Suprapubic skin (tissue), 4 donors: ENCODE measurements at places on chromosomes 6 and 20.
A peak's percentile ranks its signal among the peaks of the same experiment; 100 is the strongest.

GRCh38 chr20:39857835-39858234, 831.2 kb downstream of the MAFB start:
- no peak for DNase-seq

DNA sequence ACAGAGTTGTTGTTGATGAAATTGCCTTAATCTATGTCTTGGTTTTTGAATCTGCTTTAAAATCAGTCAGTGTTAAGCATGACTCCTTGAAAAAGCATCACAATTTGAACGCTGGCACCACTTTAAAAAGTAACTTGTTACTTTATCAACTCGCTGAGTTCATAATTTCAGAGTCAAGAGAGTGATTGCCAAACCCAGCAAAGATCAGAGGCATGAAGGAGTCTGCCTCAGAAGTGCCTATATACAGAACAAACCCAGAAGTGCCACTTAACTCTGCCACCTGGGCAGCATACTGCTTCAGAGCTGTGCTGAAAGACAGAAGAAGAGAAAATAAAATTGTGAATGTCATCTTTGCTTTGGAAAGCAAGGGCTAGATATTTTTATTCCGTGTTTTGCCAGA, 73.6 kb upstream of the HCRTR2 start:
- no peak for DNase-seq

DNA sequence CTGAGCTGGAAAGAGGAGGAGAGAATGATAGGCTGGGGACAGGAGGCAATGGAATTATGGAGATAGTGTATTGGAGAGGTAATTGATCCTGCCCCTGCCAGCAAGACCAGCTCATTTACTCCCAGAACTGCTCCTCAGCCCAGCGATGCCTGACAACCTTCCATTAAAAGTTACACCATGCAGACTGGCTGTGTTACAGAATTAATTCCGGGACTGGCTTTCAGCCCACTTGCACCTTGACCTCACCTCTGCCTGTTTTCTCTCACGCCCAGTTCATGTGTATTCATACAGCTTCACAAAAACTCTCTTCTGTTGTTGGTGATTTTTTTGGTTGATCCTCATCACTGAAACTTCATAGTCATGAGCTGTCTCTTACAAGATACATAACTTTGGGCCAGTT, 207.3 kb downstream of the PLCB1 start:
- DNase-seq: no peak

DNA sequence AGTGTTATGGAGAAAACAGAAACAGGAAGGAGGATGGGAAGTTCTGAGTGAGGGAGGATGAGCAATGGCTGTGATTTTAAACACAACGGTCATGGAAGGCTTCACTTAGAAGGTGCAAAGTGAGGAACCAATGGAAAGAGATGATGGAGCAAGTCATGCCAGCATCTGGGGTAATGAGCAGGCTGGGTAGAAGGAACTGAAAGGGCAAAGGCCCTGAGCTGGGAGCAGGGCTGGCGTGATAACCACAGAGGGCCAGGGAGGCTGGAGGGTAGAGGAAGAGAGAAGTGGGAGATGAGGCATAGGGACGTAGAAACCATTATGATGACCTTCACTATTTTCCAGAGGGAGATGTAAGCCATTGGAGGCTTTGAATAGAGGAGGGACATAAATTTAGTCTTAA, 43.6 kb downstream of the NHLRC1 start:
- DNase-seq: no peak

GRCh38 chr6:91965872-91966271, 1379.0 kb upstream of the MAP3K7 start:
- no peak for DNase-seq

DNA sequence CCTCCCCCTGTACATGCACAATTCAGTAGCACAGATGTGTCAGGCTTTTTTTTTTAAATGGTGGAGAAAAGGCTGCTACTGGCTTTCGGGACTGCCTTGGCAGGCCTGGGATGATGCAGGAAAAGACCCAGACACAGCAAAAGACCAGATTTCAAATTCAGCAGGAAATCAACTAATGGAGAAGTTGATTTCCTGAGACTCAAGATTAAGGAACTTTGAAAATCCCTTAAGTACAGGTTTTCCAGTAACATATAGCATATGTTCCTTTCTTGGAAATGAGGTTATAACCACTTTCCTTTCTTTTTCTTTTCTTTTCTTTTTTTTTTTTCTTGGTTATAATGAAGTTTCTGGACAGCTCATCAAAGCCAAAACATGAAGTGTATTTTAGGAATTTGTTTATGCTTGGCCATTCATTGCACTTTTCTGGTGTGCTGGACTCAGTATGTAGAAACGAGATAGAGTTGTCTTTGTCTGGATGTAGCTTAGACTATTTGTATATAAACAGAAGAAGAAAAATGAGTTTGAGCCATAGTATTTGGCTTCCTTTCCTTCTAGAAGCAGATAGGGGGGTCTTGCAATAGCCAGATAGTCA, 119.4 kb downstream of the SASH1 start:
- DNase-seq: no peak

DNA sequence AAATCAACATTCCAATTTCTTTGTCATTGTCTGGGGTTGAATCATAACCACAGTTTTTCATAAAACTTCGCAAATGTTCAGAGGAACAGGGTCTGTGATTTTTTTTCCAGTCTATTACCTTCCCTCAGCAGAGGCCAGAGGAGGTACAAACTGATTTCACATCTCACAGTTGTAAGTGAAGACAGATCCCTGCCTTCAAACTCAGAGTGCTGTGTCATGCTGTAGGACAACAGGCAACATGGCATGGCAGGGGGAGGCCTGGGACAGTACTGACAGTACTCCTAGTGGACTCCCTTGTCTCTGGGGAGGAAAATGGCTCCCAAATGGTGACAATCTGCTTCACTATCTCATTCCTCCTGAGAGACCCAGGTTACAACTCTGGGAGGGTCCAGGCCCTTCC, 308.6 kb downstream of the CDC5L start:
- no peak for DNase-seq

GRCh38 chr6:33029328-33030184, 20.2 kb upstream of the HLA-DOA start:
- no peak for DNase-seq

DNA sequence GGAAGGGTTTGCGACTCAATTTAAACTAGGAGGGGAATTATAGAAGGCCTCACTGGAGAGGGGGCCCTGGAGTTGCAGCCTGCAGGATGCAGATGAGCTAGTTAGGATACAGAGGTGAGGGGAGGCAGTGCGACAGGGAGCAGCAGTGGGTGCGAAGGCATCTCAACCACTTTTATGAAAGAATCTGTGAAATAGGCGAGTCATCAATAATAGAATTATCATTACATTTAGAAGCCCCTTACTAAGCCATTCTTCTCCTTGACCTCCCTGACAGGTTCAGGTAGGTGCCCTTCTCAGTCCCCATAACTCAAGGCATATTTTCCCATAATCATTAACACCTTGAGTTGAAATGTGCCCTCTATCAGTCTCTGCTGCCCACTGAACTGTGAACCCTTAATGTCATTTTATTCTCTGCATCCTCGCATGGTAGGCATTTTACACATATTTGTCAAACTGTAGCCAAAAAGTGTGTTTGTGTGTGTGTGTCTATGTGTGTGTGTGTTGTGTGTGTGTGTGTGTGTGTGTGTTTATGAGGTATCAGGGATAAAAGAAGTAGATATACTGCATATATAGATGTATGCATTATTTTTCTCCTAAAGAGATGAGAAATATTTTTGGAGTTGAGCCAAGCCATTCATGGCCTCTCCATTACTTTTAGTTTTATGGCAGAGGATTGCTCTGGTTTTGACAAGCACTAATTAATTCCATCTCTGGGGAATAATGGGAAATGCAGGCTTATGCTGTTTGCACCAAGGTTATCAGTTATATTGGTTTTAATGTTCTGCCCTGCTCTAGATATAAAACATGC, 898.8 kb downstream of the KIF16B start:
- DNase-seq: no peak

GRCh38 chr6:42279144-42279781, 61.6 kb upstream of the MRPS10 start:
- no peak for DNase-seq

DNA sequence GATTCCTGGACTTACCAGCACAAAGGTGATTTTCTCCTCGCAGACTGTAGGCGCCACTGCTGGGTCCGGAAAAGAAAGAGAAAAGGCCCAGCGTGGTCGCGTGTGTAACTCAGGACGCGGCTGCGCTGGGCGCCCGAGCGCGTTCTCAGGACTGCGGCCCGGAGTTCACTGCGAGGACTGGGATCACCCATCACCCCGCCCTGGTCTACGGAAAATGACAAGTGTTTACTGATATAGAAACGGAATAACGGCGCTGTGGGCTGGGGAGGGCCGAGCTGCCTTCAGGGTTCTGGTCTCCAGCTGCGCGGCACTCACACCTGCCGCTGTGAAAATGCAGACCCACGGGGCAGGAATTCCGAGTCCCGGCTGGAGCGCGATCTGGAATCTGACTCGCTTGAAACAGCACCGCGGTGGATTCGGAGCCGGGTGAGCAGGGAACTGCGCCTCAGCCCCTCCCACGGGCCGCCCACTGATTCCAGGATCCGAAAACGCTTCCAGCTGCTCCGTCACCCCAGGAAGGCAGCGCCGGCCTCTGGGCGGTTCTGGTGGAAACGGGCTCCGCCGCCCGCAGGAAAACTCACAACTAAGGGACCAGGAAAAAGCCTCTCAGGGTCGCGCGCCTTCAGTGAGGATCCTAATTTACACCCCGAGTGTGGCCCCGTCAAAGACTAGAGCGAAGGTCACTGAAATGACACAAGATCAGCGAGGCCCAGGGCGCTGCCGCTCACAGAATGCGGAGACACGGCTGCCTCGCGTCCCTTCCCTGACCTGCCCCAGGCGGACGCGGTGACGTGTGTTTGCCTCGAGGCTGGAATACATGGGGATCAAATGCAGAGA, 34.5 kb downstream of the HLA-A start:
- DNase-seq: peak; percentile 87

- DNase-seq: no peak
These were observed 31.0 kb upstream of the MRPS18A start for GRCh38 chr6:43718387-43719105.

DNA sequence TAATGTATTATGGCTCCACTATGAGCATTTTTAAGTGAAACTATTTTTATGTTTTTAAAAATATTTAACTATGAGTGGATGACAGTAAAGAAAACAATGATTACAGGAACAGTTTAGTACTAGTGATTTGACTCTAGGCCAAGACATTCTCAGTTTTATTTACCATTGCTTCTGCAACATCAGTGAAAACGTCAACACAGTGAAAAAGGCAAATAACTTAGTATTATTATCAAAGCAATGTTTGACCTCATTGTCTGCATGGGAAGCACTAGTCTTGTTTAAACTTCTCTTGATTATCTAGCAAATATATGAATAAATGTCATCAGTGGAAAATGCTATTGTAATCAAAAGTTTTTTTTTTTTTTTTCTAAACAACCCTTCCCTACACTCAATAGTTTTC, 165.0 kb downstream of the HTR1B start:
- DNase-seq: no peak

DNA sequence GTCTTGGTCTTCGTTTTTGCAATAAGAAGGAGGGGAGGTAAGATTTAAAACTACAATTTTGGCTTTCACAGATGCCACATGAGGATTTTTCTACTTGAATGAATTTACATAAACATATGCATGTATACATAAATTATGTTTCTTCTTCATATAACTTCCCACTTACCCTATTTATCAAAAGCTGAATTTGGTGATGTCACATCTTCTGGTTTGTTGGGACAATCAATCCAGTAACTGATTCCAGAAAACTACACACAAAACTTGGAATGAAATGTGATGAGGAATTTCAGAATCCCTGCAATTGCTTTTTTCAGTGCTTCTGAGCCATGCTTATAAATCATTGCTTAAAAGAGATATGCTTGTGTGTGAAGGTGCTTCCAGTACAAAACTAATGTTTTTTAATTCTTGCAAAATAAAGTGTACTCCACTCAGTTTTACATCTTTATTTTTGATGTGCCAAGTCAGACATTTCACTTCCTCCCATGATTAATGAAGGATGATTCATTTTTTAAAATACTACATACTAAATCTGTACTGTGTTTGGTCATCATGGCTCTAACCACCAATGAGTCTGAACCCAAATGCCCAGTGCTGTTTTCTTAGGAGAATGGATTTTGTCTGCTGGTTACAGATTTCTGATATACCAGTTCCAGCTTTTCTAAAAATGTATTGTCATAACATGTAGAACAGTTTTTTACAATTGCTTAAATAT, 32.1 kb upstream of the RIN2 start:
- no peak for DNase-seq

DNA sequence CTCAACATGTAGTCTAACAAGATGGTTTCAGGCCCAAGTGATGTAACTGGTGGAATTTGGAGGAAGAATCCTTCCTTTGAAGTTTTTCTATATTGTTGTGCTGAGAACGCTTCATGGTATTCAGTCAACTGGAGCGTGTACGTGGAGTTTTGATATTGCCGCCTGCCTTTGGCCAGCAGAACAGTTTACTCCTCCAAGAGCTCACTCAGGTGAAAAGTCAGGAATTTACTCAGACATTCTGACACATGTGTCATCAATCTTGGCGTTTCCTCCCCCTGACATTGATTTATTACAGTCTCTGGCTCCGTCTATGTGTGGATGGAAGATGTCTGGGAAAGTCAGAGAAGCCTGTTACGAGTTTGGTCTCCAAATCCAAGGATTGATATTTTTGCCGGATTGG, 19.0 kb upstream of the TGM2 start:
- DNase-seq: no peak

- DNase-seq: no peak
These were observed 478.0 kb downstream of the KIF16B start for GRCh38 chr20:16095226-16095625.

GRCh38 chr20:58603721-58604120, 47.4 kb upstream of the STX16 start:
- DNase-seq: no peak

DNA sequence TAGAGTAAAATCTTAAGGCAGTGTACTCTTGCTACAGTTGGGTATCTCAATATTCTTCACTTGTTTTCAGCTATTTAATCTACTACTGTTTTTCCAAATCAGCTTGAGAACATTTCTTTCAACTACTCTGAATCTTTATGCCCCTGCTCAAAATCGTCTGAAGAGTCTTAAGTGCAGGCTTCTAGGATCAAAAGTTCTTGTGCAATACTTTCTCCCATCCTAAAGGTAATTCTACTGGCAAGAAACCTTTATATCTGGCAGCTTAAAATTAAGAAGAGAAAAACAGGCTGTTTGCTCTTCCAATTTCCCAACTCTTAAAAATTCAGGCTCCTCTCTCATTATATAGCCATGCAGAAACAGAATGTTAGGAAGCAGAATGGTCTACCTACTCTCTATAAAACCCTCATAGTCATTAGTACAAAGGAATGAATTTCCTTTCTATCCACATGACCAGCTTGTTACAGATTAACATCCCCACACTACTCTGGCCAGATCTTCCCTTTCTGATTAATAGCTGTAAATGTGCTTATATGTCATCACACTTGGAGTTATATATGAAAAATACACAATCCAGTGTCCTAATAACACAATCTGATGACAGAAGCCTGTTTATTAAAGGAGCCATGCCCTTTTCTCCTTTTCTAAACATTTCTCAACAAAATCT, 122.2 kb upstream of the FAM184A start:
- no peak for DNase-seq

GRCh38 chr6:2183246-2183645, 62.2 kb downstream of the GMDS start:
- no peak for DNase-seq
